Femur (tissue), 1 donor: ENCODE measurements at places on chromosomes 11 and 22.

GRCh38 chr11:1389932-1390568, at the start of gene BRSK2:
TSS of gene BRSK2 (plus strand) at chr11:1389934. CDS start at chr11:1390285, 351 bp downstream.
- no peak for DNase-seq

GRCh38 chr11:94885133-94885532, 88.2 kb downstream of the CWC15 start:
- no peak for DNase-seq

GRCh38 chr11:74726547-74727182, 4.6 kb downstream of the CHRDL2 start:
- DNase-seq = peak; percentile 88

GRCh38 chr11:61551634-61552033, 29.2 kb downstream of the SYT7 start:
- DNase-seq = no peak

- DNase-seq = no peak
Measured at GRCh38 chr22:47052236-47053012, 290.0 kb downstream of the TBC1D22A start.

GRCh38 chr22:47009304-47010101, 247.1 kb downstream of the TBC1D22A start:
- no peak for DNase-seq

GRCh38 chr22:42957958-42958357, 57.0 kb downstream of the PACSIN2 start:
- DNase-seq = no peak

GRCh38 chr11:68835749-68836148, 6.0 kb downstream of the CPT1A start:
- no peak for DNase-seq

GRCh38 chr22:23997092-23997491, 8.2 kb downstream of the GSTT4 start:
- DNase-seq = no peak

DNA sequence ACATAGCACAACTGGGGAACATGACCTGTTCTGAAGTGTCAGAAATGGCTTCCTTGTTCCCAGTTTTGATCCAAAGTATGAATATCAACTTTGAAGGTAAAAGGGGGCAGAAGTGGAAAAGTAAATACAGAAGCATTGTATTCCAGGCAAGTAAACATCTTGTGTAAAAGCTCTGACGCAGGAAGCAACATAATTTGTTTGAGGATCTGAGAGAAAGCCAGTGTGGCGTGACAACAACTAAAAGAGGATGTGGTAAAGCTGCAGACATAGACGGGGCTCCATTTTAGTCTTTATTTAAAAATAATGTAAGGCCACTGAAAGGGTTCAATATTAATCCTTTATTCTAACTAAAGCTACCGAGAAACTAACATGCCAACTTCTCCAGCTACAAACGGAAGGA, 310.2 kb downstream of the DLG2 start:
- no peak for DNase-seq

GRCh38 chr11:67027943-67028542, 5.1 kb downstream of the SYT12 start:
- no peak for DNase-seq

DNA sequence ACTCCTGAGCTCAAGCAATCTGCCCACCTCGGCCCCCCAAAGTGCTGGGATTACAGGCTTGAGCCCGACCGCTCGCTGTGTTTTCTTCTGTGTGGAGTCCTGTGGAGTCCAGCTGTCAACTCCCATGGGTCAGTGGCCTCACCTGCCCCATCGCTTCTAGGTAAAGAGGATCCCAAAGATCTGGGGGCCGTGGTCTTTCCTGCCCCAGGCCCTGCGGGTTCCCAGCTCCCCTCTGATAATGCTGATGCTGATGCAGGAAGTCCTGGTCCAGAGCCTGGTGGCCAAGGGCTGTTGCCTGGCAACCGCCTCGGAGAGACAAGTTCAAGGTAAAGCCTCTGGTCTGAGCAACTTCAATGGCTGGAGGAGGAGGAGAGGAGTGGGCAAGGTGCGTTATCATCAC, 9.6 kb downstream of the SSTR3 start:
- no peak for DNase-seq
